ENCODE measurements at places on chromosomes 5 and 9.

GRCh38 chr9:133333566-133333965 lies 2.4 kb downstream of the SURF6 start:
- DNase-seq: peak; percentile 46

DNA sequence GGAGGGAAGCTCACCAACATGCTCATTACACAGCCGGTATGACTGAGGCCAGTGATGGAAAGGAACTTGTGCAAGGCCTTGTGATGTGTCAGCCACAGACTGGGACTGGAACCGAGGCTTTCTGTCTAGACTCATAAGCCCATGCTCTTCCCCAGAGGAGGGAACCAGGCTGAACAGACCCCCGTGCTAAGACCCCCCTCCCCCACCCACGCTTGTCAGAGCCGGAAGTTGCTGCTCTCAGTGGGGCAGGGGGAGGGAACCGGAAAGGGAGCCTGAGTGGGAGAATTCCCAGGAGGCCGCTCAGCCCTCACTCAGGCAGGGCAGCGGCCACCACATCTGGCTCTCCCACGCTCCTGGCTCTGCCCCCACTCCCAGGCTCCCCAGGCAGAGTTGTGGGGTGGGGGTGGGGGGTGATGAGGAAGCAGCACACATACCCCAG lies 4.1 kb upstream of the PDGFRB start:
- no peak for DNase-seq

DNA sequence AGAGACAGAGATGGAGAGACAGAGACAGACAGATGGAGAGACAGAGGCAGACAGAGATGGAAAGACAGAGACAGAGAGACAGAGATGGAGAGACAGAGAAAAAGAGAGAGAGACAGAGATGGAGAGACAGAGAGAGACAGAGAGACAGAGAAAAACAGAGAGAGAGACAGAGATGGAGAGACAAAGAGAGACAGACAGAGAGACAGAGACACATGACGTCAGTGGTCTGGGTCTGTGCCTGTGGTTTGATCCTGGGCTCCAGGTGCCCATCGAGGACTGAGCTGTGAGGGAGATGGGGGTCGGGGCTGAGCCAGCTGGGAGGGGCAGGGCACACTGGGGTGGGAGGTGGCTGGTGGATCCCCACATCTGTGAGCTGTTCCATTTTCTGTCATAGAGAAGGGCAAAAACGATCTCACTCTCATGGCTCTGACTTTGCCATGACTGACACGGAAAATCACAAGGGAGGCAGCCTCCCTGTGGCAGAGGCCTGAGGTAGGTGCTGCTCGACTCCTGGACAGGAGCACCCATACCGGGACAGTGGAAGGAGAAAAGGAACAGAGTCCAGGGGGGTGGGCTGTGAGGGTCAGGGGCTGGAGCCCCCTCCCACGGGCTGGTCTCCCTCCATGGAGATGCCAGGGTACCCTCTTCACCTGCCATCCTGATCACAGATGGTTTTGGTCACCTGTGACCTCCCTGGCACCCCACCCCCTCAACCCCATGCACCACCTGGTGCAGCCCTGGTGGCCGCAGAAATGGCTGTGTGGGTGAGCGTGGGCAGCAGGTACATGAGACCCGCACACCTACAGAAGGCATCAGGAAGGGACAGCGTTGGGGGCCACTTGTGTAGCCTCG lies 28.8 kb downstream of the GLT6D1 start:
- DNase-seq: no peak

DNA sequence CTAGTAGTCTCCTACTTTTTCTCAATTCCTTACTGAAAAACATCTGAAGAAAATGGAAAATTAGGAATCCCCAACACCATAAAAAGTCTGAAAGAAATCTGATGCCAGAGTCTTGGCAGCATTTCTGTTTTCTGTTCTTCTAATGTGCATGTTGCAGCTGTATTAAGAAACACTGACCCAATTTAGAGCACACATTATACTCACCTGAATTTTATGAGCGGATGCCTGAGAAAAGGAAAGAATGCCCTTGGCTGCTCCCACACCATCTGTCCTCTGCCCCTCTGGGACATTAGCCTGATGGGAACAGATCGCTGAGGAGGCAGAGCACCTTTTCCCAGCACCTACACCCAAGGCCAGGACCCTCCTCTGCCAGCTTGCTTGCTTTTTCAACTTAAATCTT lies 14.1 kb upstream of the ANP32B start:
- DNase-seq: no peak

DNA sequence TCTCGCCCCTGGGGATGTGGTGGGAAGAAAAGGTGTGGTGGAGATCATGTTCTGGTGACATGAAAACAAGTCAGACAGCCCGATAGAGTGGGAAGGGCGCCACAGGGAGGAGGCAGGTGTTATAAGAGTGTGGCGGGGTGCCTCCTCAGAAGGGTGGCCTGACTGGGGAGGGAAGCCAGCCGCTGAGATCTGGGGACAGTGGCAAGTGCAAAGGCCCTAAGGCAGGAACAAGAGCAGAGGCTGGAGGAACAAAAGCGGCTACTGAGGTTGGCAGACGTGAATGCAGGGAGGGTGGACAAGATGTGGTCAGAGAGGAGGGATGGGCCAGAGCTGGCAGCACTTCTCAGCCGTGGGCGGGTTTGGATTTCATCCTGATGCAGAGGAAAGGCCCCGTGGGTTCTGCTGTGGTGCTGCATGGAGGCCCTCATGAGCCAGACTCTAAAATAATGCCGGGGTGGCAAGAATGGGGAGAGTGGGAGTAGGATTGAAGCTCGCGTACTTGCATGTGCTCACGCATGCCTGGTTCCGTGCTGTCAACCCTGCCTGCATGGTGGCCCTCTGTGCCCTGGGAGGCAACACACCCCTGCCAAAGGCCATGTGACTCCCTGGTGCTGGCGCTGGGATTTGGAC lies 89.2 kb downstream of the MVB12B start:
- DNase-seq: no peak

All from Peyer's patch (tissue), 4 donors.